ENCODE measurements at places on chromosomes 4 and X. TPM values are rescaled to one million over a fixed set of nuclear protein-coding genes. Genes with fewer than 3 reads are reported as not detected.

Gene HEPH
- 2.2 TPM for total RNA-seq

GRCh38 chr4:39933671-39934590, 43.8 kb downstream of the PDS5A start:
- H3K36me3 ChIP-seq, result no peaks in the 10 kb centered on the region
- H3K4me1 ChIP-seq, result peaks cover 13% of the 10 kb centered on the region
- no peak for DNase-seq
- H3K27me3 ChIP-seq, result no peaks in the 10 kb centered on the region

- no peak overlapping the region for H3K27ac ChIP-seq
- DNase-seq, result no peak
- no peak overlapping the region for H3K4me3 ChIP-seq
- H3K4me1 ChIP-seq, result no peaks in the 10 kb centered on the region
- no peaks in the 10 kb centered on the region for H3K27me3 ChIP-seq
- no peaks in the 10 kb centered on the region for H3K36me3 ChIP-seq
Observed at GRCh38 chr4:112593438-112594133, 43.1 kb downstream of the ZGRF1 start.

GRCh38 chr4:168515222-168516011, 18.6 kb downstream of the PALLD start:
- peaks cover 2% of the 10 kb centered on the region for H3K27me3 ChIP-seq
- no peak for DNase-seq
- no peaks in the 10 kb centered on the region for H3K4me1 ChIP-seq
- H3K27ac ChIP-seq, result no peak overlapping the region
- no peak overlapping the region for H3K4me3 ChIP-seq
- H3K36me3 ChIP-seq, result no peaks in the 10 kb centered on the region

- H3K4me1 ChIP-seq, result no peaks in the 10 kb centered on the region
- no peak overlapping the region for H3K4me3 ChIP-seq
- H3K27me3 ChIP-seq, result peaks cover 2% of the 10 kb centered on the region
- DNase-seq, result peak; percentile 13
- H3K36me3 ChIP-seq, result no peaks in the 10 kb centered on the region
Observed at GRCh38 chr4:2797545-2798305, 4.8 kb downstream of the SH3BP2 start.

DNA sequence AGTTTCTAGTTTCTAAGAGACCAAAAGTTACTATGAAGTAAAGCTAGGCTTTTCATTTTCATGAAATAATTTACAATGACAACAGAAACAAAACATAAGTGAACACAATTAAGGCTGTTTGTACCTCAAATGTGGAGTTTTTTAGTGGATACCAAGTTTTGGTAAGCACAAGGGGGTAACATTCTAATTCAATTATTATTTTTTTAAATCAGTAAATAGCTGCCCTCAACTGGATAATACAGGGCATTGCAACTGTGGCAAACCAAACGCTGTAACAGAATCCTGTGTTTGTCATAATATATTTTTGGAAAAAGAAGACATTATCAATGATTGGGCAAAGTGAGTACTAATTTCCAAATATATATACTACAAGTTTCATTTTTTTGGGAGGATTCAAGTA, 150.3 kb downstream of the FBXW7 start:
- H3K4me3 ChIP-seq, result no peak overlapping the region
- DNase-seq, result peak; percentile 10
- no peaks in the 10 kb centered on the region for H3K27me3 ChIP-seq
- H3K27ac ChIP-seq, result no peak overlapping the region
- peaks cover 3% of the 10 kb centered on the region for H3K4me1 ChIP-seq

DNA sequence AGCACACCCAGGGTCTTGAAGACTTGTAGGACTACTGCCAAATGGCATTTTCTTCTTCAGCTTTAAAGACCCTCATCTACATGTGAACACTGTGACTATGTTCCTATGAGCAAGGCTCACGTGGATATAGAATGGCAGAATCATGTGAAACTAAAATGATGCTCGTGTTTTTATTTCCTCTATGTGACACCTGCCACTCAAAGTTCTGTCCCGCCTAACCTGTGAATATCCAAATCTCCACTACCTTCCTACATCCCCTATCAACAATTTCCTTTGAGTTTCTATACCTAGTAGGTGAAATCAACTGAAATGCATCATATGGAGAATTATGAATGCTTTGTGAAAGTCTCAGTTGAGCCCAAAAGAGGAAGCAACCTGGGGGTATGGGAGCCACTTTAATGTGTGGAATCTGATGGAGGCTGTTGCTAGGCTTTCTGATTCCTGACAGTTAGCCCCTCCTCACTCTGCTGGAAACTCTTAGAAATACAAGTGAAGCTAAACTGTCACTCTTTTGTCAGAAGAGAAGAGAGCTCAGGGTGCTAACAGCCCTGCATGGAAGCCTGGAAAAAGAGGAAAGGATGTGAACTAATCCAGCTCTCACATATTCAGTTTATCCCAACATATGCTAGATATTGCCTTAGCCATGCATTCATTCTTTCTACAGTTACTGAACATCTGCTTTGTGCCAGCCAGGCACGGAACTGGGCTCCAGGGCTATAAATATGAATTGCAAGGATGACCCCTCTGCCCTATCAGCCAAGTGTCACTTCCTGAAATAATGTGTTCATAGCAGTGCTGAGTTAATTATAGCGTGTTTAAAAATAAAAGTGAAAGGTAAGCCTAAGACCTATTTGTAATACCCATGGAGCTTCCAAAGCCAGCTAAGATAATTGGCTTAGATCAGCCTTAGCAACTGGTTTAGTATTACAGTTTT, 11.0 kb downstream of the LHFPL1 start:
- no peak overlapping the region for H3K4me3 ChIP-seq
- DNase-seq, result no peak
- H3K27me3 ChIP-seq, result no peaks in the 10 kb centered on the region
- no peaks in the 10 kb centered on the region for H3K36me3 ChIP-seq
- H3K4me1 ChIP-seq, result no peaks in the 10 kb centered on the region
- H3K27ac ChIP-seq, result no peak overlapping the region

Gene SHOX
- total RNA-seq, result 0.22 TPM

DNA sequence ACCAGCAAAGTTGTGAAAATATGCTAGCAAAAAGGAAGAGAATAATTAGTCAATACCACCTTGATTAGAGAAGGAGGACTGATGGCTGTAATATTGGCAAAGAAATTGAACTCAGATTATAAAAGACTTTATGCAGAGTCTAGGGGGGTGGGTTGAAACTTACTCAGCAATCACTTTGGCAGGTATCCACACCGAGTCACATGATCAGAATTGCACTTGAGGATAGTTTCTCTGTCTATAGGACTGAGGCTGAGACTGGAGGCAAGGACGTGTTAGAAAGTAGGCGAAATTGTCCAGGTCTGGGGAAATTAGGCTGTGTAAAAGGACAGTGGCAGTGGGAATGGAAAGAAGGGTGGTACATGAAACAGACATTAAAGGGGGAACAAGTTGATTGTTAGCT, 284.4 kb downstream of the ARHGAP24 start:
- H3K36me3 ChIP-seq, result no peaks in the 10 kb centered on the region
- no peak overlapping the region for H3K4me3 ChIP-seq
- no peak overlapping the region for H3K27ac ChIP-seq

Gene UCHL1
- total RNA-seq, result 1,012 TPM

Gene ZAR1
- 0.49 TPM for total RNA-seq

DNA sequence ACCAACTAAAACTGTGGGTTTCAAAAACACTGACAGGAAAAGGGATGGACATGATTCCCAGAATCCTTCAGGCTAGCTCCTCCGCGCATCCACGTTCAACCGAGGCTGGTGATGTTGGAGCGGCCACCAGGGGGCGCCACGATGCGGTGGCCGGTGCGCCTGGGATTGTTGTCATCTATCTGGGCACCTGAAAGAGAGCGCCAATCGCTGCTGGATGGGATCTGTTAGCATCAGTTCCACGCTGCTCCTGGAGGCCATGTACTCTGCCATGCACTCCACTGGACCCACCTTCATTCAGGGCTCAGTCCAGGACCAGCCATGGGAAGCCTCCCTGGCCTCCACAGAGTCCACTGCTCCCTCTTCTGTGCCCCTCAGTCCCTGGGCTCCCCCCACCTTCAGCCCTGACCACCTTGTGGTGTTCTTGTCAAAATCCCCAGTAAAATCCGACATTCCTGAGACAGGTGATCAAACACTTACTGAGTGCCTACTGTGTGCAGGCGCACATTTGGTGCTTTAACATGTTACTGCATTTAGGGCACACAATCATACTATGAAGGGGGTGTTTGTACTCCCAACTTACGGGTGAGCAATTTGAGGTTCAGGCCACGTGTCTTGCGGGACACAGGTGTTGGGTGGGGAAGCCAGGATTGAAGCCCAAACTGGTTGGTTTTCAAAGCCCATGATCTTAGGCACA, 71.1 kb downstream of the CRMP1 start:
- peaks cover 14% of the 10 kb centered on the region for H3K27me3 ChIP-seq
- H3K4me3 ChIP-seq, result no peak overlapping the region
- no peak overlapping the region for H3K27ac ChIP-seq
- peak; percentile 70 for DNase-seq
- H3K36me3 ChIP-seq, result peaks cover 30% of the 10 kb centered on the region

Gene PHOX2B
- total RNA-seq, result 101 TPM

- H3K27ac ChIP-seq, result no peak overlapping the region
- H3K4me1 ChIP-seq, result no peaks in the 10 kb centered on the region
- H3K27me3 ChIP-seq, result peaks cover 2% of the 10 kb centered on the region
Observed at GRCh38 chr4:27096142-27096824, 235.6 kb downstream of the STIM2 start.

DNA sequence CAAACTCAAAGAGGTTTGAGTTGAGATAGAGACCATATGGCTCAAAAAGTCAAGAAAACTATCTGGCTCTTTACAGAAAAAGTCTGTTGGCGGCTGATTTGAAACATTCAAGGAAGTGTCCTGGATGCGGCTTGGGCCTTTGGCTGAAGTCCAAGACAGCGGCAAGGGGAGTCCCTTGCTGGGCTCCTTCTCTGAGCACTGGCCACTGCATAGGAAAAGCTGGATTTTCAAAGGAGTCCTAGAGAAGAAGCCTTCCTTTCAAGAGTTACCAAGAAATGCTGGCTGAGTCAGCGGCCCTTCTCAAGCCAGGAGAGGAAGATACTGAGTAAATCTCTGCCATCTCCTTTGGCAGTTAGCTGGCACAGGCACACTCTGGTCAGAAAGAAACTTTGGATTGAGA, 12.1 kb downstream of the APLN start:
- no peak overlapping the region for H3K27ac ChIP-seq
- no peaks in the 10 kb centered on the region for H3K27me3 ChIP-seq
- H3K36me3 ChIP-seq, result no peaks in the 10 kb centered on the region
- no peak for DNase-seq
- no peak overlapping the region for H3K4me3 ChIP-seq

DNA sequence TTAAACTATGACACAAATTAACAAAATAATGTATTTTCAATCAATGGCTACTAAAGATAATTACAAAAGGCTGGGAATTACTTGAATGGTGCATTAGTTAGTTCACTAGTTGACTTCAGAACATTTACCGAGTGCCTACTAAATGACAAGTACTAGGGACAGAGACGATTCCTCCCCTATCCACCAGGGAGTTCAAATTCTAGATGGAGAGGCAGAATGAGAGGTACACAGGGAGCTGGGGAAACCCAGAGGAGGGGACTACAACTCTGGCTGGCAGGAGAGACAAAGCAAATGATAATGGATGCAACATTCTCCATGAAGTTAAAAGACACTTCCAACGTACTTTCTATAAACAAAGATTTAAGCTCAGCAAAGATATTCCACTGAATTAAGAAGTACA, 43.1 kb upstream of the MCF2 start:
- H3K27me3 ChIP-seq, result no peaks in the 10 kb centered on the region
- H3K27ac ChIP-seq, result no peak overlapping the region
- H3K36me3 ChIP-seq, result no peaks in the 10 kb centered on the region
- H3K4me3 ChIP-seq, result no peak overlapping the region
- peaks cover 3% of the 10 kb centered on the region for H3K4me1 ChIP-seq

DNA sequence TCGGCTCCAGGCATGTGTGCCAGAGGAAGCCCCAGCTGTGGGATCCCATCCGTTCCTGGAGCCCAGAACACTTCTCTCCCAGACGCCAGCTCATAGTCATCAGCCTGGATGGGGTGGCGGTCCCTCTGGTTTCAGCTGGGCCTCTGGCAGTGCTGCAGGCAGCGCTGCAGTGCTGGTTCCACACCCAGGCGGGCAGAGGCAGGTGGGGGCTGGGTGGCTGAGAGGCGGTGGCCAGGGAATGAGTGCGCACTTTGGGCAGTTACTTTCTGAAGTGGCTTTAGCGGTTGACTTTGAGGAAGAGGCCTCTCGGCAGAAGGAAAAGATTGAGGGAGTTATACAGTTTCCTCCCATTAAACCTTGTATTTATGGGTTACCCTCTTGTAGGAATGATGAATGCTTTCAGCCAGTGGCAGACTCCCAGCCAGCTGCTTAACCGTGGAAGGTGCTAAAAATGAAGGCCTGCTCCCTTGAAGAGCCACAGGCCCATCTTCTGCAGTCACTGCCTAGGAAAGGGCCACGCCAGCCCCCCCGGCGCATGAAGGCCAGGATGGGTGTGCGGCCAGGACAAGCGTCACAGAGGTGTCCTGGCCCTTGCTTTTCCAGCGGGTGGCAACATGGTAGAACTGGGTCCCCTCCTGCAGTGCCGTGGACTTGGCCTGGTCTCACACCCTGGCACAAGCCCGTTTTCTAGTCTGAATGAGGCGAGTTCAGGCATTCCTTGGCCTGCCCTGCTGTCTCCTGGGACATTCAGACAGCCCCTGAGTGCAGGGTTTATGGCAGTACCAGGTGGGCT, 9.9 kb downstream of the TADA2B start:
- DNase-seq, result no peak
- no peak overlapping the region for H3K4me3 ChIP-seq
- H3K36me3 ChIP-seq, result peaks cover 7% of the 10 kb centered on the region
- H3K27ac ChIP-seq, result no peak overlapping the region

Gene USP51
- total RNA-seq, result 2.7 TPM

Gene ARMCX6
- total RNA-seq, result 47.5 TPM

Gene FNIP2
- 53.2 TPM for total RNA-seq

Gene PCYT1B
- 19.5 TPM for total RNA-seq

GRCh38 chrX:147476008-147476407, 435.7 kb upstream of the FMR1 start:
- peak; percentile 13 for DNase-seq
- peaks cover 1% of the 10 kb centered on the region for H3K27me3 ChIP-seq
- no peak overlapping the region for H3K4me3 ChIP-seq
- H3K27ac ChIP-seq, result no peak overlapping the region

DNA sequence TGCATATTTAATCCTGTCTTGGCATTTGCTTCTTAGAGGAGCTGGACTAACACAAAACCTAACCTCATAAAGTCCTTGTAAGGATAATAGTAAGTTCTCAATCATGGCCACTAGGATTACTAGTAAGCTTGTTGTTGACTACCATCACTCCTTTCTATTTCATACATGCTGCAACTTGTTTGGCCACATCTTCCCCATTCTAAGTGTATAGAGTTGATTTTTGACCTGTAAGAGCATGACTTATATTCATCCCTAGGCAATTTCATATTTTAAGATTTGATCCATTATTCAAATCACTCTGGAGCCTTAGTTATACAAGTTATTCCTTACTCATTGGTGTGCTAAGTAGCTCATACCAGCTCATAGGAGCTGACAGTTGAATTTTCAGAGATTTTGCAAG, 109.4 kb downstream of the EFHC2 start:
- no peaks in the 10 kb centered on the region for H3K36me3 ChIP-seq
- no peak for DNase-seq
- no peak overlapping the region for H3K27ac ChIP-seq
- no peaks in the 10 kb centered on the region for H3K27me3 ChIP-seq
